ENCODE measurements at places on chromosomes 16 and 17.

DNA sequence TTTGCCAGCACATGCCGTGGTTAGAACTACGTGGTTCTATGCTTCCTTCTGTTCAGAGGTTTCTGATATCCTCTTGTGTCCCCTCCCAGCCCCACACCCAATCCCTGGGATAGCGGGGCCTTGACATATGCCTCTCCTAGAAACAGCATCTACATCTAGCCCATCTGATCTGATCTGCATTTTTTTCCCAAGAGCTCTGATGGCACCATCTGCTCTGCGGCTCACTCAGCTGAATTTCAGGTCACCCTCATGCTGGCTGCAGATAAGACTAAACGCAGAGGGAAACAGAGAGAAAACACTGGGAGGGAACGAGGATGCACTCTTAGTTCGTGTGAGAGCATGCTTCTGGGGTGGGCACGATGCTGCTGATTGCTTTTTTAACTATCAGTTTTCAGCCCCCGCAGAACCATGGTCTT, 10.7 kb downstream of the WIPI1 start:
- DNase-seq: no peak

DNA sequence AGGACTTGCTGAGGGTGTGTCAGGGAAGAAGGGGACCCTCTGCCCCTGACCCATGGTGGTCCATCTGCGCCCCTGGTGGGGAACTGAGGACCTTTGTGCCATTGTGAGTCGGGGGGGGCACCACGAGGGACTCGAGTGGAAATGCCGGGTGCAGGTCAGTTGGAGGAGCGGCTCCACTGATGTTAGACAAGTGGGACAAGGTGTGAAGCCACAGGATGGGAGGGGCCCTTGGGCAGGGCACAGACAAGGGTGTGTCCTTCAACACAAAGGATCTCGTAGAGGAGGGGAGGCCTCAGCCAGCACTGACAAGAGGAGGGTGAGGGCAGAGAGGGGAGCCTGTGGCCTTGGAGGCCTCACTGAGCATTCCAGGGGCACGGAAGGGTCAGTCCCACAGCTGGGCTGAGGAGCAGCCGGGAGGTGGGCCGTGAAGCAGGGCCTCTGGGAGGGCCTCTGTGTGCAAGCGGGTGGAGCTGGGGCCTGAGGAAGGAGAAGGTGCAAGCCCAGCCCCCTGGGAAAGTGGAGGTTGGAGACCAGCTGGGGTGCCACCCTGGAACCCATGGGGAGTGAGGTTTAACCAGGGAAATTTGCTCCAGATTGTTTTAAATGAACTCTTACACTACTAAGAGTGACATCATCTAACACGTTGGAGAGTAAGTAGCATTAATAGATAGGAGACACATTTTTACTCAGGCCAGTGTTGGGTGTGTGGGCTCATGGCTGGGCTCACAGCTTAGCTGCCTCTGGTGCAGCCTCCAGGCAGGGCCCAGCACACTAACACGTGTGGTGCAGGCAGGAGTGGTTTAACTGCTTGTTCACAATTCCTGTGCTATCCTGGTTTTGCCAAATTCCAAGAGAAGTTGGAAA, 27.9 kb downstream of the NARF start:
- DNase-seq: no peak

DNA sequence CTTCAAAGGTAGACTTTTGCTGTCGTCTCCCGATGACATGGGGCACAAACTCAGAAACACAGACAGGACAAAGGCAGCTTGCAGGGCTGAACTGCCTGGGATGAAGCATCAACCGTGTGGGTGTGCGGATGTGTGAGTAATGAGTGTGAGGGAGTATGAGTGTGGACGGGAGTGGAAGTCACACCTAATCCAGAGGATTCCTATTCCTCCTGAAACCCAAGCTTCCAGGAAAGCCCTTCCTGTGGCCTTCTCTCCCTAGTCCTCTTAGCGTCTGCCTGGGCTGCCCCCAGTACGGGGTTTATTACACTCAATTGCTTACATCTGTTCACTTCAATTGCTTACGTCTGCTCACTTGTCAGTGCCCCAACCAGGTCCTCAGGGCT, 2.3 kb upstream of the IL4R start:
- no peak for DNase-seq

DNA sequence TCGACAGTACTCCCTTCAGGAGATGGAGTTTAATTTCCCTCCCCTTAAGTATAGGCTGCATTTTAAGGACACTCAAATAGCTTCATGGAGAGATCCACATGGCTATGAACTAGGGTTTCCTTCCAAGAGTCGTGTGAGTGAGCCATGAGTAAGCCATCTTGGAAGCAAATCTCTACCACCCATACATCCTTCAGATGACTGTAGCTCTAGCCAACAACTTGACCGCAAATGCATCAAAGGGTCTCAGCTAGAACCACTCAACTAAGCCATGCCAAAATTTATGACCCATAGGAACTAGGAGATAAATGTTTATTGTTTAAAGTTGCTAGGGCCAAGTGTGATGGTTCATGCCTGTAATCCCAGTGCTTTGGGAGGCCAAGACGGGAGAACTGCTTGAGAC, 43.4 kb downstream of the METTL16 start:
- no peak for DNase-seq
